Naive B cell (primary cell): ENCODE measurements at places on chromosomes 7 and 10.

DNA sequence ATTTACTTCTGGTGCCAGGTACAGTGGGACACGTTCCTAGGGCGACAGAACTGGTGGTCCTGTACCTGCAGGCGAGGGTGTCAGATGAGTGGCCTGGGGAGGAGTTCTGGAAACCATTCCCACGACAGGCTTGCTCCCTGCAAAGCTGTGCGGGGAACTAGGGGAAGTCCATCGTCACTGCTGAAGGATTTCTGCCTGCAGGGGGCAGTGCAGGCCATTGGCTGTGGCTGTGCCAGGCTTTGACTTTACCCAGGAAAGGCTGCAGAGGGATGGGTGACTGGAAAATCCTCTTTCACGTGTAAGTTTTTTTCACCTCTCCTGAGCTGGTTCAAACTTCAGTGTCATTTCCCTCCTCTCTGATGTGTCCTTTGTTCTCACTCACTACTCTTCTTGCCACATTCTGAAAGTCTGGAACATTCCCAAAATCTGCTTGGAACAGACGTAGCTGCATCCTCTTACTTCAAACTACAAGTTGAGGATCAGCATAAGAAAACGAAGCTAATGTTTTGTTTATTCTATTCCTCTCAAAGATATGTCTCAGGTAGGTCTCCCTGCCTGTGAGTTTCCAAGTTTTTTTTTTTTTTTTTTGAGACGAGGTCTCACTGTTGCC lies 126.5 kb downstream of the SH2D4B start:
- no peak for DNase-seq

- DNase-seq, result no peak
Observed at GRCh38 chr7:135150072-135150782, 2.4 kb downstream of the TMEM140 start.

GRCh38 chr7:73770002-73770859 lies at the start of gene CLDN3:
TSS of gene CLDN3 (minus strand) at chr7:73770270. CDS start at chr7:73770049, 221 bp downstream.
- DNase-seq, result peak; percentile 17

DNA sequence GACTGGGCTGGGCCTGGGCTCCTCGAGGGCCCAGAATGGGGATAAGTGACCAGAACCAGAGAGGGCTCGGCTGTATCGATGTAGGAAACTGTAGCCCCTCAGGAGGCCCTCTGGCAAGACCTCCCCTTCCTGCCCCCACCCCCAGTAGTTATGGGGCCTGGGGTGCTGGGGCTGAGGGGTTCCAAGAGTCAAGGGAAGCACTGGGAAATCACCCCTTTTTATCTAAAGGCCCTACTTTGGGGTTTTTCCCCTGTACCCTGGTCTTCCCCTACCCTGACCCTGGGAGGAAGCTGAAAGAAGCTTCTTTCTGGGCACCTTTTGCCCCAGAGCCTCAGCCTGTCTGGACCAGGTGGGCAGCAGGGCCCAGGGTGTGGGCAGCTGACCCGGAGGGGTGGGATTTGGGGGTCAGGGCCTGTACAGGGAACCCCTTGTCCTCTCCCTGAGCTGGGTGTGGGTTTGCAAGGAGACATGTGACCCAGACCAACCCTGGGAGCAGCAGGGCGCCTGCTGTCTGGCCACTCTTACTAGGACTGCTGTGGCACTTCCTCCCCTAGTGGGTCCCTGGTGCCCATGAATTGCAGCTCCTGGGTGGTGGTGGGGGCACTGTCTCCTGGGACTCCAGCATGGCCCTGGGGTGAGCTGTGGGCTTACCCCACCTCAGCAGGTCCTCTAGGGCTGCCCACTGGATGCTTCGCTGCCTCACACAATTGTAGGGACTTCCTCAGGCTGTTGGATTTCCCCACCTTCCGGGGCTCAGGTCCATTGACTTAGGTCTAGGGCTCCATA lies 1.5 kb downstream of the IRF5 start:
- peak; percentile 67 for DNase-seq

GRCh38 chr7:22622116-22622785 lies 104.7 kb upstream of the IL6 start:
- DNase-seq, result no peak

- no peak for DNase-seq
Observed at GRCh38 chr7:133164498-133164897, 82.6 kb upstream of the CHCHD3 start.

DNA sequence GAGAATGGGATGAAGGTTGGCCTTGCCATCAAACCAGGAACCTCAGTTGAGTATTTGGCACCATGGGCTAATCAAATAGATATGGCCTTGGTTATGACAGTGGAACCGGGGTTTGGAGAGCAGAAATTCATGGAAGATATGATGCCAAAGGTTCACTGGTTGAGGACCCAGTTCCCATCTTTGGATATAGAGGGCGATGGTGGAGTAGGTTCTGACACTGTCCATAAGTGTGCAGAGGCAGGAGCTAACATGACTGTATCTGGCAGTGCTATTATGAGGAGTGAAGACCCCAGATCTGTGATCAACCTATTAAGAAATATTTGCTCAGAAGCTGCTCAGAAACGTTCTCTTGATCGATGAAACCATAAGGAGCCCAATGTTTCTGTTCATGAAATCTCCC lies 637 bp downstream of the RPEL1 start:
- no peak for DNase-seq

DNA sequence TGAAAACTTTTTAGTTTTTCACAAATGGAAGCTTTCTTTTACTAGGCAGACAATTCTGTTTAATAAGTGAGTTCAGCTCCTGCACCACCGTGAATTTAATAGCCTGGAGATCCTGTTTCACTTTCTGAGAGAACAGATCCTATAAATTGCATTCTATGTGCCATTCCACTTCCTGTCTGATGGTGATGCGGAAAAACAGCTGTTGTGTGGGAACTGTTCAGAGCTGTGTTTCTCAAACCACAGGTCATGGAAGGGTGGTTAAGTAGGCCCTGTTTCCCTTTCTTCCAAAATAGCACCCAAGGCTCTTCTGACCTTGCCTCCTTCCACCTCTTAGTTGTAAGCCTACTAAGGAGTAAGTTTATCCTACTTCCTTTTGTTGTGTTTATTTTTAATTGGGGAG lies 97.2 kb upstream of the DKK1 start:
- peak; percentile 62 for DNase-seq

DNA sequence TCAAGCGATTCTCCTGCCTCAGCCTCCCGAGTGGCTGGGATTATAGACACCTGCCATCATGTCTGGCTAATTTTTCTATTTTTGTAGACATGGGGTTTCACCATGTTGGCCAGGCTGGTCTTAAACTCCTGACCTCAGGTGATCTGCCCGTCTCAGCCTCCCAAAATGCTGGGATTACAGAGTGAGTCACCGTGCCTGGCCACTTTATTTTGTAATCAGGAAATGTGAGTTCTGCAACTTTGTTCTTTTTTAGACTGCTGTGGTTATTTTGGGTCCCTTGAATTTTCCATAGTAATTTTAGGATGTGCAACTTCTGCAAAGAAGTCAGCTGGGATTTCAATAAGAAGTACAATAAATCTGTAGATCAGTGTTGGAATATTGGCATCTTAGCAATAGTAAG lies 96.8 kb downstream of the CYTH3 start:
- DNase-seq, result no peak

DNA sequence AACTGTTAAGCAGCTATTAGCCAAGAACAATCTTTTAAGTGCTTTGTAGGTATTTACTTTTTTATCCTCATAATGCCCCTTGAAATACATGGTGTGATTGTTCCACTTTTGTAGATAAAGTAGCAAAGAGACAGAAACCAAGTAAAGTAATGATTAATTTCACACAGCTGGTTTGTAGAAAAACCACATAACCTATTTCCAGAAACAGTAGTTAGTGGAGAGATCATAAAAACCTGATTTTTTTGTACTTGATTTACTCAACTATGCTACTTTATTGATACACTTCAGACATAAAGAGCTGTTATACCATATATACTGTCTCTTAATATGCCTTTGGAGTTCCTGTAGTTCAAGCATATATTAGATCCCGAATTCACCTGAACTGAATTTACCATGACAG lies 118.4 kb downstream of the SEMA3A start:
- no peak for DNase-seq

- DNase-seq, result no peak
Observed at GRCh38 chr10:89120931-89121763, 86.0 kb downstream of the CH25H start.

GRCh38 chr10:45657033-45657926 lies 15.3 kb downstream of the ZFAND4 start:
- no peak for DNase-seq

DNA sequence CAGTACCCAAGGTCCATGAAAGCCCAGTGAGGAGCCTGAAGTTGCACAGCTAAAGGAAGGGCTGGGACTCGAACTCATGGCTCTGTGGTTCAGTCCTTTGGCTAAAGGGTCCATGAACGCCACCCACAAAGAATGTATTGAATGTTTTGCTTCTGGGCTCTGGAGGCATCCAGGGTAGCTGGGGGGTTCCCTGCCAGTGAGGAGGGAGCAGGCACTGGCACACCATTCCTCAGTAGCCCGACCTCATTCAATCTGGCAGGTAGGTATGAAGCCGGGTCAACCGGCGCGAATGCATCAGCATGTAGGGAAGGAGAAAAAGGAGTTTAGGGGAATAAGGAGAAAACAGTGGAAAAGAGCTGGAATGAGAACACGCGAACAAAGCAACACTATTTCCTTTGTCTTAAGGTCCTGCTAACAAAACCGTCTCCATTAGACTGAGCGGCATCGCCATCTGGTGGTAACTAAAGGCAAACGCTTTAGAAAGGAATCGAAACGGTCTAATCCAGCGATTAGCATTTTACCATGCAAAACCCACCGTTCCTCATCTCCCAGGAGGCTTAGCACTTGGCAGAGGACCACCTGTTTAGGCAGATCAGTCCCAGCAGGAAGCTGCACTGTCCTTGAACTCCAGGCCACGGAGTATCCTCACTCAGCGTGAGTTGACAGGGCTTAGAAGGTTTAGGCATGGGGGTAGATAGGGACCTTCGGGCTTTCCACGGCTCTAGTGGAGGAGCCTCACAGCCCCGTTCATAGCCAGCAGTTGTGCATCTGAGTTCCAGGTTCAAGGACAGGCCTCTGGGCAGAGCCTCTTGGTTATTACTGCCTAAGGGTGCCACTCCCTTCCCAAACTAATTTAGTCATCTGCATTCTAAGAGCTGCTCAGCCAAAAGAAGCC lies 122.8 kb downstream of the UBE2H start:
- DNase-seq, result peak; percentile 39
